ENCODE measurements at places on chromosomes 2 and 18.

GRCh38 chr2:107222466-107222865 lies 336.5 kb upstream of the ST6GAL2 start:
- DNase-seq, result no peak

- DNase-seq, result no peak
Observed at GRCh38 chr2:237061356-237061755, 24.3 kb upstream of the COPS8 start.

GRCh38 chr18:61893309-61893970 lies 633 bp upstream of the RNF152 start:
- DNase-seq, result no peak

- DNase-seq, result no peak
Observed at GRCh38 chr2:227626580-227627151, 9.4 kb downstream of the SCYGR4 start.

- no peak for DNase-seq
Observed at GRCh38 chr2:117232305-117232704, 582.2 kb upstream of the DDX18 start.

DNA sequence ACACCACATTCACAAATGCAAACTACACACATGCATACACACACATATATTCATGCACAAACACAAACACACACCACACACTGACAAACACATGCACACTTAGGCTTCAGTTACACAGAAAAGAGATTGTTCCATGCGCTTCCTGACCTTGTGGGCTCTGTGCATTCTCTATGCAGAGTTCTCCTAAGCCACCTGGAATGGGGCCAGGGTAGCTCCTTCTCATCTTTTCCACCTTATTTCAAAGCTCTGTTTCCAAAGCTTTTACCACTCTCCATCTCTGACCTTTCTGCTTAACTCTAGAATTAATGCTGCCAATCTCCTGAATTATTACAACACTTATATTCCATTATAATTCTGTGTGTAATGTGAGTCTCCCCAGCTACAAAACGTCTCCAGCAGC lies 522.3 kb upstream of the MYT1L start:
- DNase-seq, result no peak

GRCh38 chr18:66616523-66616983 lies 12.7 kb upstream of the CDH19 start:
- no peak for DNase-seq

- DNase-seq, result no peak
Observed at GRCh38 chr2:122706757-122707223, 951.3 kb downstream of the TSN start.
